ENCODE measurements at places on chromosomes 12 and 14.

GRCh38 chr12:108052260-108052659 lies 76.8 kb upstream of the WSCD2 start:
- no peak for DNase-seq

DNA sequence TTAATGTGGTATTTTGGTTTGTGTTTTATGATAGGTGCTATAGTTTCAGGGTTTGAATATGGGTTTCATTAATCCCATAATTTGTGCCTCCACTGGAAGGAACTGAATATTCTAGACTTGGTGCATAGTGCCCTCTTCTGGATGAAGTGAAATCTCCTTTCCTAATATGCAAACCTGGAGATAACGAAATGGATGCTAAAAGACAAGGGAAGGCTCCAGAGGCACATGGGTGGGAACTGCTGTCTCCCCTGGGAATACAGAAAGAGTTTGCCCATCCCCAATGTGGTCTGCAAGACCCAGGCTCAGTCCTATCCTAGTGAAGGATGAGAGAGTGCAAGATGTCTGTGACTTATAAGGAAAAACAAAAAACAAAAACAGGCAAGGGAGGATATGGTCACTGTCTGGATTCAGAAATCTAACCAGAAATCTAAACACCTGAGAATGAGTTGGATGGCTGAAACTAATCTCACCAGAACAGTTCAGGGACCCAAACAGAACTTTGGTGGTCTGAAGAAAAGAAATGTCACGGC lies 142.3 kb upstream of the TMPO start:
- peak; percentile 73 for DNase-seq

- DNase-seq: no peak
These were observed 35.4 kb upstream of the AACS start for GRCh38 chr12:125029761-125030358.

DNA sequence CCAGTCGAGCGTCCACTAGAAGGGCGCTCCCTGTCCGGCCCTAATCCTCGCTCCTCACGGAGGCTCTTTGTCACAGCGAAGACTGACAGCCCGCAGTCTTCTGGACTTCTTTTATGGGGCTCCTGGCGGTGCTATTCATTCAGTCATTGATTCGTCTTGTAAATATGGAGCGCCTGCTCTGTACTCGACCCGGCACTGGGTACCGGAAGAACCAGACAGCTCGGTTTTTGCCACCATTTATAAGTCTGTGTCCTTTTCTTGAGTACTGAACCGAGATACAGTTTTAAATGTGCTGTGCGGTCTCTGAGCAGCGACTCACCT lies 570 bp downstream of the DMAC2L start:
- no peak for DNase-seq

DNA sequence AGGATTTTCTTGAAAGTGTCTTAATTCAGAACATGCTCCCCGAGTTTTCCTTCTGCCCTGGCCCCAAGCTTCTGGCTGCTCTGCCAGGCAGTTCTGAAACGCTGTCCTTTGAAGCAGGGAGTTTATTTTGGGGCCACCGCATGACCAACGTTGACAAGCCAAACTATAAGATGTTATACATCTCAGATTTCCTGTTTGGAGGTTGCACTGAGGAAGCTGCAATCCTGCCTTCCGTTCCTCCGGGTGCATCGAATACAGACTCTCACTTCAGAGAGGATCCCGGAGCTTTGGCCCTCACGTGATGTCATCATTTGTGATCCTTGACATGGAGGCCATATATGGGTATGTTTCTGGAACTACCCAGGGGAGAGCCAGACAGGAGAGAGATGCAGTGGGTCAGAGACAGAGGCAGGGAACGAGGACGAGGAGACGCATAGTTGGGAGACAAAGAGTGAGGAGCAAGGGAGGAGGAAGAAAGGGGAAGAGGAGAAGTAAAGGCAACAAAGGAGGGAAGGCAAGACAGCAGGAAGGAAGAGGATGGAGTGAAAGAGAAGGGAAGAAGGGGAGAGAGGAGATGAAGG lies at the start of gene ASB2:
Gene ASB2 (minus strand): TSS at position 94 of the 581 bp plus-strand sequence. CDS start 12,031 bp downstream, outside the sequence.
- DNase-seq: no peak

DNA sequence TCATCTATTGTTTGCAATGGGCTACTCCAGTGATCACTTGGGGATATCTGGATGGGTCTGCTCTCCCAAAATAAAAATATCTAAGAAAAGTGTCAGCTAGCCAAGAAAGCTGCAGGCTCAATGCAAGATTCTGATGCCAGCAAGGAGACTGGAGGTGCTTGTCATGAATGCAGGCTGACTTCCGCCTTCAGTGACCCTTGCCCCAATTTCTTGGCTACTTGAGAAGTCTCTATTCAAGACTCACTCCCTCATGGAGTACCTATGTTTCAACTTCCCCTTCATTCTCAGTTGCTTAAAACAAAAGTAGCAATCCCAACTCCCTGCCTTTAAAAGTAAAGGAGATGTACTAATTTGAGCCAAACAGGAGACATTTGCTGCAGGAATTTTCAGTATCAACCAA lies 123.9 kb downstream of the GPR65 start:
- DNase-seq: peak; percentile 7

DNA sequence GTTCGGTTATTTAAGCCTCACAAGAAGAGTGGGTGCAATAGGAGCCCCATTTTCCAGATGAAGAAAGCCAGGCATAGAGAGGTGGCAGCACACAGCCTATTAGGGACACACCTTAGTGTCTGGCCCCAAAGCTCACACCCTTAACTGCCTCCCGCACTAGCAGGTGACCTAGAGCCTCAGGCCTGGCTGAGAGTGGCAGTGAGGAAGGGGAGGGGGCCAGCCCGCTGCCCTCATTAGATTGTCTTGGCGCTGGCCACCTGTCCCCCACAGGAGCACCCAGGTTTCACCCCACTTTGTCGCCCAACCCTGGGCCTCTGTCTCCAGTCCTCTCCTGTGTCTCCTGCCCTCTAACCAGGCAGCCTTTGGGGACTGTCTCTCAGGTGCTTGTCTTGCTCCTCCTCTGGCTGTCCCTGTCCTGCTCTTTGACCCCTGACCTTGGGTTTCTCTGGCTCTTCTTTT lies 18.5 kb upstream of the PGF start:
- DNase-seq: no peak

DNA sequence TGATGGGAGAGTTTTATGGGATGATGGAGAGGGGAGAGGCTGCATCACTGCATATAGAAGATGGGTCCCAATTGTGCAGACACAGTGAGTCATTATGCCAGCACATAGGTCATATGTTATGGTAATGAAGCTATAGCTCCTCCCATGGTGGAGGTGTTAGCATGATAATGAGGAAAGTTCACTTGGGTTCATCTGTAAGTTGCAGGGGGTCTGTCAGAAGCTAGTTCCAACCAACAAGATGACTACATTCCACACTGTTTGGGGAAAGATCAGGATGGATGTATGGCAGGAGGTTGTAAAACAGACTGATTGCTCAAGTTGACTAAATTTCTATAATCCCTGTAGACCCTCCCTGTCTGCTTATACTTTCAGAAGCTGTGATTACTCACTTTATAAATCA lies 561.3 kb downstream of the C12orf50 start:
- no peak for DNase-seq

DNA sequence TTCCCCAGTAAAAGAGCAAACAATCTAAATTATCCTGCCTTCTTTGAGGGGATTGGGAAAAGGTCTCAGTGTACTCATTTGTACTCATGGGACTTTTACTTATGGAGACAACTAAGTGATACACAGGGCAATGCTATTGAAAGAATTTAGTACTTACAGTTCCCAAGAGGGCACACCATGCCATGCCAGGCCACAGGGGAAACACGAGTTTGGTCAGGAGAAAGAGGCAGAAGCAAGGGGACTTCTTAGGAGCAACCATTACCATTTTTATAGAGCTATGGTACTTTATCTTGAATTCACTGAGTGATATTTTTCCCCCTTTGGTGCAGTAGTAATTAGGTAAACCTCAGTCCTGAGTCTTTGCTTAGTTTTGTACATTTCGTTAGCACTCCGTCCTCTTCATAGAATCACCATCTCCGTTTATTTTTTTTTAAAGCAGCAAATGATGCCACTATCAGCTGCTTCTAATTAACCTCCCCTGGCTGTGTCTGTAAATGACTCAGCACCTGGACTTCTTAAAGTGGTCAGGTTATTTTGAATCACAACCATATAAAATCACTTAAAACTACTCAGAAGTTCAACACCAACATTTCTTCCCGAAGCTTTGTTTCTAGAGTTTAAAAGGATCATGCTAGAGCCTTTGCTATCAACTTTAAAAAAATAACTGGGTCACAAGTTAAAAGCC lies 5.9 kb upstream of the WASHC3 start:
- no peak for DNase-seq

Measured in fibroblast of pulmonary artery (primary cell).